CD4-positive, alpha-beta T cell treated with Interferon alpha-2 for 1 hour (primary cell): ENCODE measurements at places on chromosomes 4 and X.

GRCh38 chr4:78481180-78481579, 70.4 kb upstream of the ANXA3 start:
- no peak for DNase-seq

GRCh38 chr4:173316060-173316459, 18.1 kb downstream of the HMGB2 start:
- no peak for DNase-seq

- no peak for DNase-seq
Measured at GRCh38 chrX:7119950-7120877, 27.3 kb upstream of the STS start.

DNA sequence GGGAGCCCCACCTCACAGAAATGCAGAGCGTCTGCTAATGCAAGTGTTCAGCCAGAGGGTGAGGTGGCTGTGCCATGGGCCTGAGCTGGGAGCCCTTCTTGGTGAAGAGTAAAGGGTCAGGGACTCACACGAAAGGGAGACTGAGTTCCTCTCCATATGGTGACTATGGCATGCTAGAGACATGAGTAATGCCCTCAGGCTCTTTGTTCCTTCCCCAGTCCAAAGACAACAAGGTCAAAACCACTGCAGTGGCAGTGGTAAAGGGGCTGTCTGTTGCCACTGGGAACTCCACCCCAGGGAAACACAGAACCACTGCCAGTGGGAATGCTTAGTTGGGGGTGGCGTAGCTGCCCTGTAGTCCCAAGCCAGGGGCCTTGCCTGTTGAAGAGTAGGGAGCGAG, 22.4 kb downstream of the RAB40AL start:
- DNase-seq, result no peak

- peak; percentile 25 for DNase-seq
Measured at GRCh38 chr4:118740869-118741268, 55.7 kb downstream of the METTL14 start.

- DNase-seq, result no peak
Measured at GRCh38 chrX:72023071-72023470, 108.6 kb downstream of the RTL5 start.

GRCh38 chr4:118348886-118349285, 3.9 kb downstream of the PRSS12 start:
- DNase-seq, result no peak

- DNase-seq, result no peak
Measured at GRCh38 chr4:187424636-187425035, 570.9 kb upstream of the ZFP42 start.

GRCh38 chr4:66562276-66562806, 892.1 kb upstream of the EPHA5 start:
- no peak for DNase-seq

GRCh38 chr4:22661443-22661842, 31.3 kb upstream of the GBA3 start:
- DNase-seq, result no peak

DNA sequence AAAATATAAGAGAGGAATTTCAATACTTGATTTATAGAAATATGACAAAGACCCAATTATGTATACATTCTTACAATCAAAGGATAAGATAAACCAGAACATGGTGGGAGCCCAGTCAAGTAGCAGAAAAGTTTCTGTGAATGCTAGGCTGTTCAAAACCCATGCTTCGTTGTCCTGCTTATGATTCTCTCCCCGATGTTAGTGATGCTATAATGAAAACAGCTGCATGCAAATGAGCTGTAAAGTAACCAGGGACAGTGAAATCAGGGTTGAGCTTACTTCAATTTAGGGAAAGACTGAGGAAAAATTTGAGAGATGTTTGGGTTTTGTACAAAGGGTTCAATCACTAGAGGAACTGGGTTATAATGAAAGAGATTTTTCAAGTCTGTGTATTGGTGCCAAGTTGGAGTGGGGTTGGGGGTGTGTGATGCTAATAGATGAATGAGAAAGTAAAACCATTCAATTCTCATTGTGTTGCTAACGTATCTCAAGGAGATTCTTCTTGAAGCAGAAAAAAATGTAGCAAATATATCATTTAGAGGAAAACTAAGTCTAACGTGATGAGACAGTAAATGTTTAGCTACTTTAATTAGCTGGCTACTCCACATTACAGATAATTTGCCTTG, 59.3 kb upstream of the PPP1R2C start:
- DNase-seq, result no peak
